ENCODE measurements at places on chromosomes 12 and 14.

- DNase-seq, result no peak
These were observed 113.5 kb upstream of the EGLN3 start for GRCh38 chr14:34064349-34064748.

DNA sequence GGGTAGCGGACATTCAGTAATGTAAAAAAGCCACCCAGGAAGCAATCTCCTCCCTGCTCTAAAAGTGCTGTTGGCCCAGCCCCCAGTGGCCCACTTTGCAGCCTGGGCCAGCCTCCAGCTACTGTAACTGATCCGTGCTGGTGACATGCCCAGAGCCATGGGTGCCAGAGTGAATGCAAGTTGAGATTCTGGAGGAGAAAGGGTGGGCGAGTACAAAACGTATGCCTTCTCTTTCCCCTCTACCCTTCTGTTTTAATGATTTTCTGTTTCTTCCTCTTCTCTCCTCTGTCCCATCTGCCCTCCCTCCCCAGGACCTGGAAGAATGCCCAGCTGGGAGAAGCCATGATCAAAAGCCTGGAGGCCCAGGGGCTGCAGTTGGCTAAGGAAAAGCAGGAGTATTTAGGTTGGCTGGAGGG, 16.9 kb downstream of the PLEKHD1 start:
- DNase-seq, result no peak

GRCh38 chr14:105142651-105143450, 25.7 kb downstream of the JAG2 start:
- no peak for DNase-seq

DNA sequence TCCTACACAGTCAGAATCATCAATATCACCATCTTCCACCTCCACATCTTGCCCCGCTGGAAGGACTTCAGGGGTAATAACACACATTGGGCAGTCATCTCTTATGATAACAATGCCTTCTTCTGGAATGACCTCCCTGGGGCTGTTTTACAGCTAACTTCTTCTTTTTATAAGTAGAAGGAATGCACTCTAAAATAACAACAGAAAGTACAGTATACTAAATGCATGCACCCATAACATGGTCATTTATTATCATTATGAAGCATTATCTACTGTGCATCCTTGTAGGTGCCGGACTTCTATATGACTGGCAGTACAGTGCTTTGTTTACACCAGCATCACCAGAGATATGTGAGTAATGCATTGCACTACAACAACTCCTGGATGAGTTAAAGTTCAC, 19.0 kb upstream of the NUAK1 start:
- DNase-seq, result no peak

- no peak for DNase-seq
These were observed 67.4 kb upstream of the POC1B start for GRCh38 chr12:89593233-89593632.

- no peak for DNase-seq
These were observed 17.1 kb upstream of the CTDSP2 start for GRCh38 chr12:57863676-57864075.

- DNase-seq, result no peak
These were observed 283.5 kb downstream of the KSR2 start for GRCh38 chr12:117685110-117685926.

All from stimulated activated CD4-positive, alpha-beta T cell treated with anti-CD3 and anti-CD28 coated beads, Interleukin-15, amount 100 ng/mL, for 1 hour (primary cell).